Panc1 (cell line): ENCODE measurements at places on chromosomes 1 and 21. TPM values are rescaled to one million over a fixed set of nuclear protein-coding genes. Genes with fewer than 3 reads are reported as not detected.
A peak's percentile ranks its signal among the peaks of the same experiment; 100 is the strongest.

ROR1 gene
- total RNA-seq, result 19.3 TPM

CFHR4 gene
- total RNA-seq, result not detected

CXADR gene
- 24.7 TPM for total RNA-seq

WNT3A gene
- total RNA-seq, result not detected

CCDC17 gene
- total RNA-seq, result 2.2 TPM

CAMK1G gene
- not detected for total RNA-seq

GRCh38 chr21:20373031-20373430 is 625.2 kb upstream of the NCAM2 start:
- H3K4me1 ChIP-seq, result no peaks in the 10 kb centered on the region
- H3K27me3 ChIP-seq, result no peaks in the 10 kb centered on the region
- H3K27ac ChIP-seq, result no peak overlapping the region
- DNase-seq, result no peak
- no peak overlapping the region for H3K4me3 ChIP-seq
- no peaks in the 10 kb centered on the region for H3K36me3 ChIP-seq

GRCh38 chr1:24968941-24969585 is 39.0 kb upstream of the RUNX3 start:
- no peak overlapping the region for H3K27ac ChIP-seq
- no peaks in the 10 kb centered on the region for H3K4me1 ChIP-seq
- no peaks in the 10 kb centered on the region for H3K36me3 ChIP-seq
- DNase-seq, result no peak
- H3K4me3 ChIP-seq, result no peak overlapping the region

GRCh38 chr1:155051777-155052398 is 772 bp downstream of the ADAM15 start:
- peaks cover 14% of the 10 kb centered on the region for H3K4me1 ChIP-seq
- peak overlapping the region; percentile 68 for H3K27ac ChIP-seq
- DNase-seq, result no peak
- peak overlapping the region; percentile 69 for H3K4me3 ChIP-seq
- H3K27me3 ChIP-seq, result no peaks in the 10 kb centered on the region

- no peak overlapping the region for H3K27ac ChIP-seq
- no peaks in the 10 kb centered on the region for H3K4me1 ChIP-seq
- no peaks in the 10 kb centered on the region for H3K36me3 ChIP-seq
- no peak overlapping the region for H3K4me3 ChIP-seq
- DNase-seq, result no peak
Measured at GRCh38 chr1:50750021-50750619, 209.9 kb downstream of the FAF1 start.

- no peaks in the 10 kb centered on the region for H3K27me3 ChIP-seq
- no peaks in the 10 kb centered on the region for H3K4me1 ChIP-seq
- H3K27ac ChIP-seq, result no peak overlapping the region
- H3K36me3 ChIP-seq, result no peaks in the 10 kb centered on the region
- no peak overlapping the region for H3K4me3 ChIP-seq
Measured at GRCh38 chr1:7688659-7689058, 82.4 kb upstream of the VAMP3 start.

DNA sequence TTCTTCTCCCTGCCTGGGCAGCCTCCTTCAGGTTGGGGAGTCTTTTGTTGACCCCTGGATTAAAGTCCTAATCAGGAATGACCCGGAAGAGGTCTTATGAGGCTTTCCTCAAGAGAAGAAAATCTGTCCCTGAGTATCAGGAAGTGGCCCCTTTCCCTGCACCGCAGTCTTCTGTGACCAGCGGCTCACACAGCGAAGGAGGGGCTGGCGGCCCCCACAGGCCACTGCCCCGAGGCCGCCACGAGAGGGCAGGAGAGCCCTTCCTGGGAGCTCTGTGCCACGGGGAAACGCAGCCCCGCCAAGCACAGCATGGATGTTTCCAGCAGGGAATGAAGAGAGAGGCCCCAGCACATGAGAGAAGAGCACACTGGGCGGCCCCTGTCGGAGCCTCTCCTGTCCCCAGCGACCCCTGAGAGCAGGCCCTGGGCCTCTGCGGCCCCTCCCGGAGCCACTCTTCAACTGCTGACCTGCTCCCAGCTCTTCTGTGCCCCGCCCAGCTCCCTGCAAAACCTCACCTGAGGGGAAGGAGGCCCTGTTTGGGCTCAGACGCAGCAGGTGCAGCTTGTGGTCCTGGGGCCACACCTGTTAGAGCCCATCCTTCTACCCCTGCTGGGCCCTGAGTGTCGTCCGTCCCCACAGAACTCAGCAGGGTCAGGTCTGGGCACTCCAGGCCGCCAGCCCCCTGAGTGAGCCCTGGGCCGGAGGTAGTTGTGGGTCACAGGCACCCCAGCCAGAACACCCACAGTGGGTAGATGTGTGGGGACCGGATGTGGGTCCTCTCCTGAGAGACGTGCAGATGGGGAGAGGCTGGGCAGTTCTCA is 4.9 kb upstream of the POFUT2 start:
- H3K27ac ChIP-seq, result peak overlapping the region; percentile 95
- H3K4me1 ChIP-seq, result peaks cover 59% of the 10 kb centered on the region
- H3K36me3 ChIP-seq, result no peaks in the 10 kb centered on the region; the same call in 1 of the 2 replicates
- no peak overlapping the region for H3K4me3 ChIP-seq
- H3K27me3 ChIP-seq, result no peaks in the 10 kb centered on the region

DNA sequence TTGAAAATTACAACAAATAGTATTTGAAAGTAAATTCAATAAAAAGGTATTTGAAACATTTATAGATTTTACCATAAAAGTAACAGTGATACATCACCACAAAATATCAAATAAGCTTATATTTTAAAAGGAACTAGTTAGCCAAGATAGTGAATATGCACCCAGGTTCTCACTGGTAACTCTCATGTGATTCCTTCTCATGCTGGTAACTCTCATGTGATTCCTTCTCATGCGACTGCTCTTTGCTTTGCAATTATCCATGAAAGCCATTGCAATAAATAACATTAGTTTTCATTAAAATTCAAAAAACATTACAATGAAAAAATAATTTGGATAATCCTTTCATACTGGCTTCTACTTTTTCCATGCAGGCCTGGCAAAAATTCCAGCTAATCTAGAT is 75.4 kb downstream of the AHCTF1 start:
- no peaks in the 10 kb centered on the region for H3K4me1 ChIP-seq
- no peak for DNase-seq
- peaks cover 51% of the 10 kb centered on the region for H3K36me3 ChIP-seq
- no peaks in the 10 kb centered on the region for H3K27me3 ChIP-seq
- H3K4me3 ChIP-seq, result no peak overlapping the region

GRCh38 chr1:39789571-39790110 is 976 bp upstream of the BMP8B start:
- H3K36me3 ChIP-seq, result no peaks in the 10 kb centered on the region
- H3K27me3 ChIP-seq, result no peaks in the 10 kb centered on the region
- H3K27ac ChIP-seq, result peak overlapping the region; percentile 29; the same call in 1 of the 2 replicates
- no peaks in the 10 kb centered on the region for H3K4me1 ChIP-seq
- peak overlapping the region; percentile 54 for H3K4me3 ChIP-seq

- DNase-seq, result no peak
- H3K4me3 ChIP-seq, result no peak overlapping the region
- H3K27ac ChIP-seq, result no peak overlapping the region
- no peaks in the 10 kb centered on the region for H3K36me3 ChIP-seq
Measured at GRCh38 chr1:13735168-13735930, 35.4 kb downstream of the PRDM2 start.

GRCh38 chr1:160108888-160109662 is 6.5 kb upstream of the ATP1A2 start:
- H3K27me3 ChIP-seq, result no peaks in the 10 kb centered on the region
- H3K4me1 ChIP-seq, result no peaks in the 10 kb centered on the region; the same call in 1 of the 2 replicates
- no peaks in the 10 kb centered on the region for H3K36me3 ChIP-seq
- H3K4me3 ChIP-seq, result no peak overlapping the region
- no peak for DNase-seq
- H3K27ac ChIP-seq, result peak overlapping the region; percentile 51; the same call in 1 of the 2 replicates

GRCh38 chr1:168473126-168473525 is 70.7 kb downstream of the XCL2 start:
- H3K4me3 ChIP-seq, result no peak overlapping the region
- peaks cover 5% of the 10 kb centered on the region for H3K4me1 ChIP-seq
- DNase-seq, result no peak
- H3K36me3 ChIP-seq, result no peaks in the 10 kb centered on the region
- no peaks in the 10 kb centered on the region for H3K27me3 ChIP-seq

DNA sequence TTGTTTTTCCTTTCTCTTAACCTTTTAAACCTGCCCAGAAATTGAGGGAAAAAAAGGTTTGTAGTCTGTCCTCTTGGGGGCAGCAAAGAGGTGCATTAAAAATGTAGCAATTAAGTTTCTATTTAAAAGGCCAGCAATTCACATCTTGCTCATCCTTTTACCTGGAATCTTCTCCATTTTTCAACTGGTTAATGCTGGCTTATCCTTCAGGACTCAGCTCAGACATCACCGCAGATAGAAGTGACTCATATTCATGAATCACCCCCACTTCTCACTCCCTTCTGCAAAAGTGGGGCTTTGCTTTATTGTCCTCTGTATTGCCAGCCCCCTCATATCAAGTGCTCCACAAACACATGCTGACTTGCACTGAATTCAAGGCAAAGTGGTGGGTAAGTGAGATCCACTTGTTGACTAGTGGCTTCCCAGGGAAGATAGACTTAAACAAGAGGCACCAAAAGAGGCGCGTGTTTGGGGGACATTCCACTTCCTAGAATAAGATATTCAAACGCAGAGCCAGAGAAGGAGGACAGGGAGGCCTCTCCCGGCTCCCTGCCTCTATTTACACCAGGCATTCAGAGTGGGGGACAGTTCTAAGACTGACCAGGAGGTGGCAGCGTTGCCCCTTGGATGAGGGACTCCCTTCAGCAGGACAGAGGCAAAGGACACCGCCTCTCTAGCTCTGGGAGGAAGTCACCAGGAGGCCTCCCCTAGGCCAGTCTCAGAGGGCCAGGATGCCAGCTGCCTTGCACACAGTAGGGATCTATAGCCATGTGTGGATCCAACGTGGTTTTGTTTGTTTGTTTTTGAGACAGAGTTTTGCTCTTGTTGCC is 23.2 kb upstream of the ZNF648 start:
- H3K4me3 ChIP-seq, result no peak overlapping the region
- H3K4me1 ChIP-seq, result no peaks in the 10 kb centered on the region
- H3K27ac ChIP-seq, result no peak overlapping the region
- H3K36me3 ChIP-seq, result no peaks in the 10 kb centered on the region

DNA sequence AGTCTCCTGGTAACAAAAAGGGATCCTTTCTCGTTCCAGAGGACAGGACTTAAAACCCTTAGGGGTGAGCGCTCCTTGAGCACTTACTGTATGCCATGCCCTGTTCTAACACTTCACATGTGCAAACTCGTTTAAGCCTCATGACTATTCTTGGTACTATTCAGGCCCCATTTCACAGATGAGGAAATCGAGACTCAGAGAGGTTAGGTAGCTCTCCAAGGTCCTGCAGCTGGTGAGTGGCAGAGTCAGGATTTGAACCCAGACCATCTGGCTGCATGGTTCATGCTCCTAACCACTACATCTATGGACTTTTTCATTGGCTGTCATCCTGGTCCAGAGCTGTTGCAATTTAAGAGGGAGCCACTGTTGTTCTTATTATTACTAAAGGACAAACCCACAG is 46.7 kb upstream of the WNT4 start:
- no peaks in the 10 kb centered on the region for H3K27me3 ChIP-seq
- H3K4me1 ChIP-seq, result no peaks in the 10 kb centered on the region
- no peak overlapping the region for H3K27ac ChIP-seq
- no peak overlapping the region for H3K4me3 ChIP-seq

- H3K27me3 ChIP-seq, result no peaks in the 10 kb centered on the region
- H3K27ac ChIP-seq, result no peak overlapping the region
- H3K36me3 ChIP-seq, result no peaks in the 10 kb centered on the region
Measured at GRCh38 chr1:231315887-231316286, 21.8 kb downstream of the EXOC8 start.

DNA sequence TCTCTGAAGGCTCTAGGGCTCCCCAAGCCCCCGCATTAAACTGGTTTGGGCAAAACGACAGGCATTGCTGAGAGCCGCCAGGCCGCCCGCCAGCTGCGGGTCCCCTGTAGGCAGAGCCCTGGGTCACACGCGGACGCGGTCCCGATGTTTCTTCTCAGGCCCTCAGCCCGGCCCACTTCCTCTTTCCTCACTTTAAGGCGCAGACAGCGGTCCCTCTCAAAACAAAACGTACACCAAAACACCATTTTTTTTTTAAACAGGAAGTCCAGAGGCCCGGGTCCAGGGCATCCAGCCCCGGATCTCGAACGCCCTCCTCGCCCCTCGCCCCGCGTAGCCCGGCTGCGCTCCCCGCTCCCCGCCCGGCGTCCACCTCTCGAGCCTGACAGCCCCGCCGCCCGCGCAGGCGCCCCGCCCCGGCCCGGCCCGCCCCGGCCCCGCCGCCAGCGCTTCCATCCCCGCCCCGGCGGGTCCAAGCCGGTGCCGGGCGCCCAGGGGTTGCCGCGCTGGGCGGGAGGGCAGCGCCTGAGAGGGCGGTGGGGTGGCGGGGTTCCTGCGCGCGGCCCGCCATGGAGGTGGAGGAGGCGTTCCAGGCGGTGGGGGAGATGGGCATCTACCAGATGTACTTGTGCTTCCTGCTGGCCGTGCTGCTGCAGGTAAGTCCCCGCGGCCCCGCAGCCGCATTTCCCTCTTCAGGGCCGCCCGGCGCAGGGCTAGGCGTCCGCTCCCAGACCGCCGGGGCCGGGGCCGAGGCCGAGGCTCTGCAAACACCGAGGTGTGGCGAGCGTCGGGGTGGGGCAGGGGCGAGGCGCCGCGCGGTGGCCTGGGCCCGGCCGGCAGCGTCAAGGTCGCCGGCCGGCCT is at the start of gene SLC22A15:
Gene SLC22A15 (plus strand): TSS at position 452 of the 859 bp plus-strand sequence. CDS start 115 bp downstream, at position 567.
- peaks cover 4% of the 10 kb centered on the region for H3K27me3 ChIP-seq
- H3K27ac ChIP-seq, result no peak within 1 kb of the TSS
- no peaks in the 10 kb centered on the region for H3K4me1 ChIP-seq

DNA sequence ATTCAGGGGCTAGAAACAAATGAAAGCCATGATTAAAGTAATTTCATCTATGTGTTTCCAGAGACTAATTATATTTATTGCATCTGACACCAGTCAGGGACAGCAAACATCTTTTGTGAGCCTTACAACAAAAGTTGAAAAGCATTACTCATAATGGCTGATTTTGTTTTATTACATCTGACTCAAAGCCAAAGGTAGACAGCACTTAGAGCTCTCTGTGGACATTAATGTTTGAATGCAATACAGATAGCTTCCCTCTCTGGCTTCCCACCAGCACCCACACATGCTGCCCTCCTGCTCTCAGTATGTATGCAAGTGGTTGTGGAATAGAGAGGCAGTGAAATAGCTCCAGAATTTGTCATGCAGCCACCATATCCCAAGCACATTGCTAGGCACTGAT is 198.7 kb downstream of the SETD4 start:
- H3K36me3 ChIP-seq, result no peaks in the 10 kb centered on the region
- H3K27ac ChIP-seq, result no peak overlapping the region
- no peak for DNase-seq
- no peaks in the 10 kb centered on the region for H3K4me1 ChIP-seq

- no peak overlapping the region for H3K27ac ChIP-seq
- no peak overlapping the region for H3K4me3 ChIP-seq
- H3K4me1 ChIP-seq, result no peaks in the 10 kb centered on the region
- H3K36me3 ChIP-seq, result no peaks in the 10 kb centered on the region
- no peaks in the 10 kb centered on the region for H3K27me3 ChIP-seq
- DNase-seq, result no peak
Measured at GRCh38 chr21:44349847-44350772, 3.3 kb upstream of the TRPM2 start.

DNA sequence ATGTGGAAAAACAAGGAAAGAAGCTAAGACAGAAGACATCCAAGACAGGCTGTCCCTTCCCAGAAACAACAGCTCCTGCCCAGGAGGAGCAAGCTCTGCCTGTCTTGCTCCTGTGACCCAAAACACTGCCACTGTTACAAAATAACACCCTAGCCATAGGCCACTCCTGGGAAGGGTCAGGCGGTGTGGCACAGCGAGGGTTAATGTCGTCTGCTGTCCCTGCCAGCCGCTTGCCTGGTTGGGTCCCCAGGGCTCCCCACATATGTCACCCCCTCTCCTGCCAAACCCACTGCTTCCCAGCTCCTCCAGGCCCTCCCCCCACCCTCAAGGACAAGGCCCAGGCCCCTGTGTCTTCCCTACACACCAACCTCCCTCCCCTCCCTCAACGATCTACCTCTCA is 3.9 kb upstream of the NHLH1 start:
- no peaks in the 10 kb centered on the region for H3K4me1 ChIP-seq
- no peak overlapping the region for H3K27ac ChIP-seq
